ENCODE measurements at places on chromosomes 5 and 9.

DNA sequence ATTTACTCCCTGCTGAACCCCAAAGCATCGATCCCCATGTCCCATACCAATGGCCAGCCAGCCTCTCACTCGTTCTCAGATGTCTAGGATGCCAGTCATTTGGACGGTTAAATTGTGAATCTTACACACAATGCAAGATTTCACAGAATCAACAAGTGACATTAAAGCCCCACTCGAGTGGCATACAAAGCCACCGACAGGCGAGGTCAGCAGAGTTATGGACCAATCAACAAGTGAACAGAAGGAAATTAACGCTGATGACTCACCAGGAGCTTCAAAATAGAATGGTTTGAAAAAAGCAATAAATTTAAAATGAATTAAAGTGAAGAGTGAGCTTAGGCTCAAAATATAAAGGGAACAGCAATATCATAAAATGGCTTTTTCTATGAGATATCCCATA, 8.2 kb upstream of the RUFY1 start:
- DNase-seq: no peak

DNA sequence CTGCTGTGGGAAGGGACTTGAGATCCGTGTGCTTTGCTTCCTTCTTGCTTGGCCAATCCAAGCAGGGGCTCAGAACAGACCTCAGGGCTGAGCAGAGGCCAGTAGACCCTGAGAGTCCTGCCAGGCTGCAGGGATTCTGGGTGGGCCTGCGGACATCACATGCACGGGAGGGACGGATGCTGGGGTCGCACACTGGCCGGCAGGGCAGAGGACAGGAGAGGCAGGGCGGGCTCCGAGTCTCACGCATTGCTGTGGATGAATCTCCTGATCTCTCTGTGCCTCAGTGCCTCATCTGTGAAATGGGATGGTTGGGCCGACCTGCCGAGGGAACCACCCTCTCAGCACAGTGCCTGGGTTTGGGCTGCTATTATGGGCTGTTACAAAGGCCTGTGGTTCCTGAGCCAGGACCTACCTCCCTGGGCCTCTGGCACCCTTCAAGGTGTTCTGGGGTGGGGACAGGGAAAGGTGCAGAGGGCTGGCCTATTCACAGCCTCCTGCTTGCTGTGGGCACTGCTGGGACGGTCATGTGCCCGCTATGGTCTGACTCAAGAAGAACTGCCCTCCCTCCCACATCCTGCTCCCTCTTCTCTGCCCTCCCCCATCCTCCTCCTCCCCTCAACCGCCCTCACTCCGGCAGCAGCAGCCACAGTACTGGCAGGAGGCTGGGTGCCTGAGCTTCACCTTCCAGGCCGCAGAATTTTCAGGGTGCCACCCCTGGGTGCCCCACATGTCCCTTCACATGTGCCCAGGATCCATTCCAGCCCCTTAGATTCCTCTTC, 43.3 kb downstream of the NCS1 start:
- DNase-seq: no peak

GRCh38 chr9:32590476-32590875, 17.5 kb upstream of the NDUFB6 start:
- DNase-seq: no peak

DNA sequence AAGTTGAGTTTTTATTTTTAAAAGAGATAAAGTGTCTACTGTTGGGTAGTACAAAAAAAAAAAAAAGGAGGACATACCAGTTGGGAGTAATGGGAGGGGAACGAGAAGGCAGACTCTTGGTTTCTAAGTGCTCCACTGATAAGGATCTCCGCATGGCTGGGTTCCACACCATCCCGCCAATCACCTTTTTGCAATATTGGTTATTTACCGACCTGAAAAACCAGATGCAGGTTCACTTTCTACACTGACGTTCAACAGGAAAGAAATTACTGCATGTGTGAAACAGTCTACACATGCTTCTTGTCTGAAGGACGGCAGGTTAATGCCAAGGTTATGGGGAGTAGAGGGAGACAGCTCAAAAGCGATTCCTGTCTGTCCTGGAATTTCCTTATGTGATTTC, 75.5 kb downstream of the PTPN3 start:
- DNase-seq: no peak

- no peak for DNase-seq
These were observed 51.7 kb upstream of the LRRTM2 start for GRCh38 chr5:138926688-138927448.

- no peak for DNase-seq
These were observed 10.3 kb downstream of the PTPA start for GRCh38 chr9:129121483-129121882.

DNA sequence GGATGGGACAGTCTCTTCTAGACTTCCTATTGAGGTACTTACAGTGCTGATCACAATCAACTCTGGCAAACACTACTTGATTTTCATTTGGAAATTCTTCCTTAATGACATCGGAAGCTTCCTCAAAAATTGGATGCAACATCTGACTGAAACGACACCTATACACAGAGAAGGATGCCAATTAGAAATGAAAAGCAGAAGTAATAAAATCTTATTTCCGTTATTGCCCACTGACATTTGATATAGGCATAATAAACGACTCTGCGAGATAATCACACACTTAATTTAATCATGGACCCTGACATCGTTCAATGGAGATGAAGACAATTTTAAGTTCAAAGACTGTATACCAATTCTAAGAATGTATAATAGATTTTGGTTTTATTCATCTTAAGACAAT, 46.4 kb downstream of the ERP44 start:
- no peak for DNase-seq

DNA sequence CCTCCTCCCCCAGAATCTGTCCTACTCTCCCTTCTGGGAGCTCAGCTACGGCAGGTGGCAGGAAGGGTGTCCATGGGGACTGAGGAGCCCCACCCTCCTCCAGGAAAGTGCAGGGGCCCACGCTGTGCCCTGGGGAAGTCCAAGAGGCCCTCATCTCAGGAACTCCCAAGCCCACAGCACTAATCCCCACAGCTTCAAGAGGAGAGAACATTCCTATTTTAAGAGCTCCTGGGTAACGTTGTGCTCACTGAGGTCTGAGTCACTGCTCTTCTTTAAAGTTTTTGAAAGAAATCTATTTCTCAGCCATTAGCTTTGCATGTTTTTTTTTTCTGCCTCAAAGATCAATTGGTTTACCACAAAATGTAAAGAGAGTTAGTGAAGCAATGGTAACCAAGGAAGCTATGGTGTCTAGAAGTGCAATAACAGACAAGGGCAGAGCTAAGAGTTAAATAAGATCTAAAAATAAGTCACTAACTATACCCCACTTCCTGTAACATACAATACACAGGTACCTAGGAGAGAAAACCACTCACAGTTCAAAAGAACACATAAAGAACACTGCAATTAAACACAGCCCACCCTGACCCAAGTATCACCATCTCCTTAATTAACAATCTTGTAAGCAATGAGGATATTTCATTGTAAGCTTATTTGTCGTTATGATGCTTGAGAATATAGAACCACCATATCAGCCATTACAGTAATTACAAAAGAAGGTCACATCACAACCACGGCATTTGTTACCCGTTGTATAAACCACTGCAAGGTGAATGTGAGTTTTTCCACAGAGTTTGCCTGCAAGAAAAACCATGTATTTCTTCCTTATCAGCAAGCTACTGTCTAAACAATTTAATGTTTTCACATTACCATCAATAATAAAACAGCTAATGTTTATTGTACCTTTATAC, 382.3 kb upstream of the SLC30A5 start:
- no peak for DNase-seq

GRCh38 chr5:1484730-1485578, 38.8 kb downstream of the LPCAT1 start:
- DNase-seq: no peak

DNA sequence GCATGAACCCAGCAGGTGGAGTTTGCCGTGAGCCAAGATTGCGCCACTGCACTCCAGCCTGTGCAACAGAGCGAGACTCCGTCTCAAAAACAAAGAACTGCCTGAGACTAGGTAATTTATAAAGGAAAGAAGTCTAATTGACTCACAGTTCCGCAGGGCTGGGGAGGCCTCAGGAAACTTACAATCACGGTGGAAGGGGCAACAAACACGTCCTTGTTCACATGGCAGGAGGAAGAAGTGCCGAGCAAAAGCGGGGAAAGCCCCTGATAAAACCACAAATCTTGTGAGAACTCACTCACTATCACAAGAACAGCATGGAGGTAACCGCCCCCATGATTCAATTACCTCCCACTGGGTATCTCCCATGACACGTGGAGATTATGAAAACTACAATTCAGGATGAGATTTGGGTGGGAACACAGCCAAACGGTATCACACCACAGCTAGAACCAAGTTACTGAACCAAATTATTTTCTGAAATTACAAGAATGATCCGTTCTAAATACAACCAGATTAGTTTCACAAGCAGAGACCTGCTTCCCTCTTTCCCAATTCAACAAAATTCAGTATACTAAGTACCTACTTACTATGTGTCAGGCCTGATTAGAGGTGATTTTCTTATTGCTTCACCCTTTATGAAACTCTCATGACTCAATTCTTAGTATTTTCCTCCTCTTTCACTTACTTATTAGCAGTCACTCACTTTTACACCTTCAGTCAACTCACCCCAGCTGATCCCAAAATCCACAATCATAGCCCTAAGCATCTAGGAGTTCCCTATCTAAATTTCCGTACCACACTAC, 8.4 kb downstream of the UBTD2 start:
- no peak for DNase-seq

- DNase-seq: no peak
These were observed 22.0 kb downstream of the RAPGEF1 start for GRCh38 chr9:131717719-131718460.

DNA sequence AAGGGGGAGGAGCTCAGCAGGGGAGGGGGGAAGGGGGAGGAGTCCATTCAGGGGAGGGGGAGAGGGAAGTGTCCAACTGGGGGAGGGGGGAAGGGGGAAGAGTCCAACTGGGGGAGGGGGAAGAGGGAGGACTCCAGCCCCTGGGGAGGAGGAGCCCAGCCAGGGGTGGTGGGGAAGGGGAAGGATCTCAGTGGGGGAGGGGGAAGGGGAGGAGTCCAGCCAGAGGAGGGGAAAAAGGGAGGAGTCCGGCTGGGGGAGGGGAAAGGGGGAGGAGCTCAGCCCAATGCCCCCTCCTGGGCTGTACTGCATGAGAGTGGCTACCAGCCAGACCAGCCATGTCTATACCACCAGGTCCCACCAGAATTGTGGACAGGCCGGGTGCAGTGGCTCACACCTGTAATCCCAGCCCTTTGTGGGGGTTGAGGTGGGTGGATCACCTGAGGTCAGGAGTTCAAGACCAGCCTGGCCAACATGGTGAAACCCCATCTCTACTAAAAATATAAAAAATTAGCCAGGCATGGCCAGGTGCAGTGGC, 30.6 kb upstream of the ADAMTS2 start:
- no peak for DNase-seq

DNA sequence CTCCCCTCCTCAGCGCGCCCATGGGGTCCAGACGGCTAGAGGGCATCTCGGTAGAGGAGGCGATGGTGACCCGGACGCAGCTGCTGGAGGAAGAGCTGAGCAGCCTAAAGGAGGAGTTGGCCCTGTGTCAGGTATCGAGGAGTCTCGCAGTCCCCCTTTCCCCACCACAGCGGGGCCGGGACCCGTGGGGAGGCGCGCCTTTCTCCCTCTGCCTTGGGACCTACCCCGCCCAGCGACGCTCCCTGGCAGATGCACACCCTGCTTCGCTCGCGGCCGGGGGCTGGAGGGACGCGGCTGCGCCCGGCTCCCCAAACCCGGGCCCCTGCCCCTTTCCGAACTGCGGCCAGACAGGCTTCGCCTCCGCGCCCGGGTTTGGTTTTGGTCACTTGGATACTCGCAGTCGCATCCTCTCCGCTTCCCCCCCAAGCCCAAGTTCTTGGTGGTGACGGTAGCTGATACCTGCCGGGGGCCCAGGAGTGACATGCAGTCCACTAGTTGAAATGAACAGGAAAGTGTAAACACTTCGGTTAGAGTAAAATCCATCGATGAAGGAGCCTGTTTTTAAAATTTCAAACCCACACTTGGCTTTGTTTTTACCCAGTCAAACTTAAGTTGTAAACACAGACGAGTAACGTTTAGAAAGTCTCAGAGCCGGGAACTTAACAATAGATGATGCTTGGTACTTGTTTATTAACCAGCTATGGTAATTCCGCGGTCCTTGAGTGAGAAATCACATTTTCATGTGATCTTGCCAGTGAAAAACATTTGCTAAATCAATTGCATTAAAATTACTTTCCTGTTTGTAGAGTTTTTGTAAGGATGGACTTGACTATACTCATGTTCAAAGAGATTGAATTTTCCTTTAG, 688 bp downstream of the CNTLN start:
- no peak for DNase-seq

GRCh38 chr9:37966412-37967013, 62.6 kb upstream of the SLC25A51 start:
- DNase-seq: no peak

DNA sequence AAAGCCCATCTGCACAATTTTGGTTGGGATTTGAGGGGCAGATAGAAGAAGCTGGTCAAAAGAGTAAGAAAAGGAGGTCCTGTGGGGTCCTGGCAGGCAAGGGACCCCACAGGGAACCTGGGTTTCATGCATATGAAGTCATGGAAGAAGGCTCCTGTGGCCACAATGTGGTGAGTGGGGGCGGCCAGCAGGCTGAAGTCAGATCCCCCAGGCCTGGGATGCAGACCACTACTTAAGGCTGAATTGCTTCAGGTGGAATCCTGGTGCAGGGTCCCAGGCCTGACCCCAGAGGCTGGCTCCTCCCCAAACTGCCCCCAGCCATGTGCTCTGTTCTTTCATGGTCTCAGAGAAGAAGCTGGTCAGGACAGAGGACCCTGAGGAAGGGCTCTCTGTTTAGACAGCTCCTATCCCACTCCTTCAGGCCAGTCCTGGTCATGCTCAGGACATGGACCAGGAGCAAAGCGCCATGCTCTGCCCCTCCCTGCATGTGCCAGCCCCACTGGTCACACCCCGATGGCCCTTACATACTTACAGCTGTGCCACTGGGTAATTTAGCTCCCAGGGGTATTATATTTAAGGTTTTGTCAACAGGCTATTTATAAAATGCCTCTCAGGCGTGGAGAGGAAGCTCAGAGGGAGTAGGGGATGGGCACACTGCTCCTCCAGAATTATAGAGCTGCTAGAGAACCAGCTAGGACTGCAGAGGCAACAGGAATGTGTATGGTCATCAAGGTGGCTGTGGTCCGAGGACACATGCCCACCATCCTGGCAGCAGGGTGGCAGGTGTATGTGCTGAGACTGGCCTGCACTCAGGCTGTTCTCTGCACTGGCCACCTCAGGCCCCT, 33.4 kb downstream of the C5orf15 start:
- DNase-seq: no peak

- DNase-seq: no peak
These were observed 602 bp downstream of the CCNI2 start for GRCh38 chr5:132747616-132748440.

DNA sequence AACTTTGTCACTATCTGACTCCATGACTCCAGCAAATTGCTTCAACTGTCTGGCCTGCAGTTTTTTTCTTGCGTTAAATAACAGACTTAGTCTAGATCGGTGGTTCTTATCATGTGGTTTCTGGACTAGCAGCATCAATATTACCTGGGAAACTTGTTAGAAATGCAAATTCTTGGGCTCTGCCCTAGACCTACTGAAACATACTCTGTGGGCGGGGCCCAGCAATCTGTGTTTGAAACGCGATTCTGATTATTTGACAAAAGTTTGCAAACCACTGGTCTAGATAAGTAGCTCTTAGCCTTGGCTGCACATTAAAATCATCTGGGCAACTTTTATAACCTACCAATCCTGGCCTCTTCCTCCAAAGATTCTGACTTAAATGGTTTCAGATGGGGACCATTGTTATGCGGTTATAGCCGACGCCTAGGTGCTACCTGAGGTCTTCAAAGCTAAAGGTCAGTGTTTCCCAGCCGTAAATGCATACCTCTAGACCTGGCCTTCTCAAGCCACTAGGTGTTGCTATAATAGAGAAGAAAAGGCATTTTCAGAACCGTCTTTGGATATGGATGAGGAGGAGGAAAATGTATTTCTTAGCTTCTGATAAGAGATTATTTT, 74.0 kb downstream of the C9orf85 start:
- no peak for DNase-seq

All from activated naive CD4-positive, alpha-beta T cell (primary cell).